ENCODE measurements at places on chromosomes 1 and 21. TPM values are rescaled to one million over a fixed set of nuclear protein-coding genes. Genes with fewer than 3 reads are reported as not detected.
A peak's percentile ranks its signal among the peaks of the same experiment; 100 is the strongest.

Gene CD84
- 2.3 TPM for total RNA-seq

DNA sequence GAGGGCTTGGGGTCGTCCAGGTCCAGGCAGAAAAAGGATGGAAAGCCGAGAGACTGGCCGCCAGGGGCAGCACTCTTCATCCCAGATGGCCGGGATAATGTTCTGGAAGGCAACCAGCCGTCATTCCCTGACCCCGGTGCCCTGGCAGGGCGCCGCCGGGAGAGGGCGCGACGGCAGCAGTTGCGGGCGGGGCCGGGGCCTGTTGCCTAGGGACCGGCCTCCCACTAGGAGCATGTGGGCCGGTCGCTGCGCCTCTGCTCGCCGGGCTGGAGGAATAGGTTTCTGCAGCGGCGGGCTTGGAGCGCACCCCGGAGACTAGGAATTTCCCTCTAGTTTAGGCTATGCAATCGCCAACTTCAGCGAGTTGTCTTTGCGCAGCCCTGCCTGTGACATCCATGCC lies 11.0 kb downstream of the DMRTB1 start:
- no peak for DNase-seq

- no peak for DNase-seq
Observed at GRCh38 chr1:21961337-21961736, 15.5 kb upstream of the CELA3B start.

GRCh38 chr1:18100491-18101063 lies 7.0 kb upstream of the IGSF21 start:
- DNase-seq = peak; percentile 38

- no peak for DNase-seq
Observed at GRCh38 chr1:117162816-117163215, 41.3 kb upstream of the TRIM45 start.

DNA sequence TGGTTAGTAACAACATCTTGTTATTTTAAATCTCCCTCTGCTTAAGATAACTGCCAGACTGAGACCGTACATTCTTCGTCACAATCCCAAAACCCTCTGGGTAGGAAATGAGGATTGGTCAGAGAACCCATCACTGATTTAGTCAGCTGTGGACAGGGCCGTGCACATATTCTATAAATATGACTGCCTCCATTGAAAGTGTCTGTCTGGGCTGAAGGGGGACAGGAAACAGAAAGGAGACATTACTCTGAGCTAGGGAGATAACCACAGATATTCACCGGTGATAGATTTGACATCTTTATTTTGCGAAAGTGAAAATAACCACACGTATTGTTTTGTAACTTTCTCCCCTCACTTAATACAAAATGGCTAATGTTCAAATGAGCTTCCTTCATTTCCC lies 36.9 kb upstream of the ST6GALNAC5 start:
- no peak for DNase-seq

DNA sequence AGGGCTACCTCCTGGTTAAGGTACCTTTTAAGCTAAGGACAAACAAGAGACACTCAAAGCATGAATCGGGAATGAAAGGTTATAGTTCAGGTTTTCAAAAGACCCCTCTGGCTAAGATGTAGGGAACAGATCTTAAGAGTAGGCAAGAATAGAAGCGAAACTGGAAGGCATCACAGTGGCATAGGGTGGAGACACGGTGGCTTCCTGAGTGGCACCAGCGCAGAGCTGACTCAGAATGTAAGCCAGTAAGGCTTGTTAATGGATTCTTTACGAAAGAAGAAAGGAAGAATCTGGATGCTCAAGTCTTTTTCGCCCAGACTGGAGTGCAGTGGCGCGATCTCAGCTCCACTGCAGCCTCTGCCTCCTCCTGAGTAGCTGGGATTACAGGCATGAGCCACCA lies 21.2 kb downstream of the PADI6 start:
- DNase-seq = no peak

All from breast epithelium (tissue), 4 donors.